ENCODE measurements at places on chromosomes 5 and 9.

DNA sequence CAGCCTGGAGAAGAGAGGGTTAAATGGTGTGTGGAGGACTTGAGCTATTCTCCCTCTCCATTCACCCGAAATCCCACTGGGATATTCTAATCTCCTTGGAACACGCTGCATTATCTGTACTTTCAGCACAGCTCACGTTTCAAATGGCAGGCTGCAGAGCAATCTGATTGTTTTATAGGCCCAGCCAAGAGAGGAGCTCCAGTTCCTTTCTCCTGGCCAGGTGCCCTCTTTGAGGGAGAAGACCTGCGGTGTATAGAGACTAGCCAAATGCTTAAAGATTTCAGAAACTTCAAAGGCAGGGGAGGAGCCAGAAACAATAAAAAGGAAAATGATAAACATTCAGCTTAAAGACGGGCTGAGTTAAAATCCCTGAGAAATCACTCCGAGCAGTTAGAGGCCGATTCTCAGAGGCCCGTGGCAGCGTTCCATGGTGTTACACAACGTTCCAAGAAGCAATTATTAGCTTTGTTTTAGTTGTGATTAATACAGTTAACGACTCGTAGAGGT lies 564.0 kb upstream of the KLF4 start:
- peak; percentile 49 for DNase-seq

DNA sequence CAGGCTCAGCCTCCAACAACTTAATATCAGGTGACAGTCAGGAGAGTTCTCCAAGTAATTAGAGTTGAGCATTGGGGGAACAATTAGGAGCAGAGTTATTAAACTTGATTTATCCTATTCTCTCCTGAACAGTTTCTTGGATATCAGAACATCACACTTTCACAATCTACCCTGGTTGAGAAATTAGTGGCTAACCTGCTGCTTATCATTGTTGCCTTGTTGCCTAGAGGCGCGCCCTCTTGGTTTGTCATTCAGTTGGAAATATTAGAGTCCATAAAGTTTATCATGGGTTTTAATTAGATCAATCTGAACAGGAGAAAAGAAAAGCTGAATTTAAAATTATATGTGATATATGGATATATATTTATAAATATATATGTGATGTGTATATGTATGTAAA lies 291.1 kb downstream of the CCDC171 start:
- DNase-seq = no peak

DNA sequence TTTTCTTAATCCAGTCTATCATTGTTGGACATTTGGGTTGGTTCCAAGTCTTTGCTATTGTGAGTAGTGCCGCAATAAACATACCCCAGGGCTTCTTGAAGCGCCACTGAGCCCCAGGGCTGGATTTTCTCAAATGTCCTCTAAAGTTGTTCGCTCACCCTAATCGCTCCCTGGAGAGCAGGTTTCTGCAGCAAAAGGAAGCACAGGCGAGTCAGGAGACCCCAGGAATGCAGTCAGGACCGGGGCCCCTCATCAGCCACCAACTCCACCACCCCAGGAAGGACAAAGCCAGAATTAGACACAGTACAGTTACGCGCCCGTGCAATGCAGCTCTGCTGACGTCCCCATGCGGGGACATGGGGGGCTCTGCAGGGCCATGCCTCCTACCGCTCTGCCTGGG lies 15.7 kb upstream of the OBP2B start:
- DNase-seq = no peak

DNA sequence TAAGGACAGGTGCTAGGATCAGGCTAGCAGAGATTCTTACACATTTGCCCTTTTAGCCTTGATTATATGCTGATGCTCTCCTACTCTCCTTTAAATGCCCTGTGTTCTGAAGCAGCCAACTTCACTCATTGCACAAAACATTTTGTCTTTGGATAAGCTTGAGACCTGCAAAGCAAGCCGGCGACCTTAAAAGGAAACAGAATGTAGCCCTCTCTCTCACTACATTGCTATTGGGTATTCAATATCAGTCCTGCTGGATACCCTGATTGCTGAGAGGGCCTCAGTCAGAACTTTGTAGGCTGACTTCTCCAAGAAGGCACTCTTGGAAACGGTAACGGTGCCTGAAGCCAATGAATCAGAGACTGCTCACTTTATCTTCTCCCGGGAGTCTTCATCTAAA lies 528.9 kb downstream of the DTWD2 start:
- no peak for DNase-seq

GRCh38 chr5:90293931-90294330 lies 115.6 kb downstream of the CETN3 start:
- no peak for DNase-seq

GRCh38 chr5:61200582-61201155 lies 38.4 kb upstream of the SMIM15 start:
- no peak for DNase-seq

DNA sequence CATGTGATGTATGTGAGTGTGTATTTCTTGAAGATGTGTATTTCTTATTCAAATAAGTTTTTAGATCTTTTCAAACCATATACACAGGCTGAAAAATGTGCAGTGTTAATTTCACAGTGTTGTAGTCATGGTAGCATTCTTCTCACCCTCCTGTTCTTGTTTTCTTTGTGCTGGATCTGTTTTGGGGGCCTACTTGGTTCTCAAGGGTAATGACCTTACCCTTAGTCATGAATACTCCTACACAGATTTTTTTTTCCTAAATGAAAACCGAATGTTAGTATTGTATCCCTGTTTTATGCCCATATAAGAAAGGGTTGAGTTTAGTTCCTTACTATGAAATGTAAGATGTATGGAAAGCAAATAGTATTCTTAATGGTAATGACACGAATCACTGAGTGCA lies 88.0 kb downstream of the SLC44A1 start:
- no peak for DNase-seq
